ENCODE measurements at places on chromosomes 2 and 18. TPM values are rescaled to one million over a fixed set of nuclear protein-coding genes. Genes with fewer than 3 reads are reported as not detected.

The CHRND gene
- total RNA-seq: not detected

The LYPD1 gene
- total RNA-seq: not detected

The UGT1A6 gene
- not detected for total RNA-seq

The CCL20 gene
- 13.1 TPM for total RNA-seq

The PROM2 gene
- total RNA-seq: 0.45 TPM

The ASAP2 gene
- total RNA-seq: 0.14 TPM

The CFC1 gene
- total RNA-seq: not detected

- peak overlapping the region; percentile 41 for H3K4me3 ChIP-seq
- H3K36me3 ChIP-seq: no peaks in the 10 kb centered on the region
- DNase-seq: no peak
- peaks cover 10% of the 10 kb centered on the region for H3K4me1 ChIP-seq
- peaks cover 40% of the 10 kb centered on the region for H3K27me3 ChIP-seq
- no peak overlapping the region for H3K27ac ChIP-seq
Measured at GRCh38 chr2:240454106-240454901, 18.8 kb downstream of the GPC1 start.

GRCh38 chr2:69291004-69291650 lies 95.9 kb downstream of the GFPT1 start:
- no peaks in the 10 kb centered on the region for H3K36me3 ChIP-seq
- H3K27ac ChIP-seq: no peak overlapping the region
- no peaks in the 10 kb centered on the region for H3K27me3 ChIP-seq
- DNase-seq: no peak
- H3K4me3 ChIP-seq: no peak overlapping the region
- H3K4me1 ChIP-seq: no peaks in the 10 kb centered on the region

DNA sequence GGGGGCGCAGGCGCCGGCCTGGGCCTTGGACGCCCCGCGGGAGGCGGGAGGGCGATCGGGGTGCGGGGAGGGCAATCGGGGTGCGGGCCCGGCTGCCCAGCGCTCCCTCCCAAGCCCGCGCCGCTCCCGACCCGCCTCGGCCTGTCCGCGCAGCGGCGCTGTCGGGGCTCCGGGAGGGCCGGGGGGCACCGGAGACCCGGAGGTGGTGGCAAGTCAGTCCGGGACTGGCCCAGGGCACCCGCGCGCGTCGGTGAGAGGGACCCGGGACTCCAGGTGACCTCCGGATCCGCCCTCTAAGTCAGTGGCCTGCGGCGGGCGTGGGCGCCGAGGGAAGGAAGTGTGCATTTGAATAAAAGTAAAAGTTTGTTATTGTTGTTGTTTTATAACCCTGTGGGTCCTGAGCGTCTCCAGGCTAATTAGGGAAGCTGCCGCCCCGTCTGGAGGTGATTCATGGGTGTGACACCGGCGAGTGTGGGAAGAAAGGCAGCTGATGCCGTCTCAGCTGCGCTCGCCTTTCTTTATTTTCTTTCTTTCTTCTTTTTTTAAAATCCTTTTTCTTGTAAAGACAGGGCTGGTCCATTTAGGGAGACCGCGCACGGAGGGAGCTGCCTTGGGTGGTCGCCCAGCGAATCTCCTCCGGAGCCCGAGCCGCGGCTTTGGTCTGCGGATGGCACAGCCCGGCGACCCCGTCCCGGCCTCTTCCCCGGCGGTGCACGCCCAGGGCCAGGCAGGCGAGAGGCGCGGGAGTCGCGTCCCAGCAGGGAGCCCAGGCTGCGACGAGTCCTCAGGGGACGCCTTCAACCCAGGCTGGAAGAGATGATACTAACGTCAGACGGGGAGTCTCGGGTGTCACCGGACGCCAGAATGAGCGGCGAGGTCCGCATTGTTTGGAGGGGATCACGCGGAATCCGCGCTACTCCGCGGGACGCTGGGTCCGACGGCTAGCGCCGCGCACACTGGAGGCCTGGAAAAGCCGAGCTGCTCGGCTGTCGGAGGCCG lies 627 bp upstream of the CRACDL start:
- H3K27me3 ChIP-seq: peaks cover 41% of the 10 kb centered on the region
- H3K27ac ChIP-seq: no peak overlapping the region
- no peaks in the 10 kb centered on the region for H3K36me3 ChIP-seq
- peak overlapping the region; percentile 69 for H3K4me3 ChIP-seq
- H3K4me1 ChIP-seq: peaks cover 8% of the 10 kb centered on the region

DNA sequence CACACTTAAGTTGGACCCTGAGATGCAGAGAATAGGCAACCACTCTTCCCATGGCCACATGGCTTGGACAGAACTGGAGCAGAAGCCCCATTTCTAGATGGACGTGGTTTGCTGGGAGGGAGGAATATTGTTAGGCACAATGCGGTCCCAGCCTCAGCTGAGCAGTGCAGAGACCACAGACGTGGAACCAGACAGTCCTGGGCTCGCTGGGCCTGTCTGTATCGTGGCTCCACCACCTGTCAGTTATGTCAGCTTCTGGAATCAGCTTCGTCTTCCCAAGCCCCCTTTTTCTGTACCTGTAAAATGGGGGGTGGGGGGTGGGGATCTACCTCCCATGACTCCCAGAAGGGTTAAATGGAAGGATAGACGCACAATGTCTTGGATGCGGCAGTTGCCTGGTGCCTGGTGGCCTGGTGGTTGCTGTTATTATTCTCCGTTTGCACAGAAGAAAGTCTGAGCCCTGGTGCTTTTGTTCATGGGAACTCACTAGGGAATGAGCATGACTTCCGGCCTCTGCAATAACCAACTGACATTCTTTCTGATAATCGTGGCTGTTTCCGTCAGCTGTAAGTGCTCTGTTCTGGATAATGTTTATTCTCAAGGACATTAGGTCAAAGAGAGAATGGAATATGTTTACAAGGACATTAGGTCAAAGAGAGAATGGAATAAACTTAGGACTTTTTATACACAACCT lies 31.4 kb downstream of the COLEC11 start:
- no peaks in the 10 kb centered on the region for H3K4me1 ChIP-seq
- no peak overlapping the region for H3K4me3 ChIP-seq
- no peak overlapping the region for H3K27ac ChIP-seq
- H3K27me3 ChIP-seq: no peaks in the 10 kb centered on the region
- no peak for DNase-seq

- H3K4me3 ChIP-seq: no peak overlapping the region
- H3K36me3 ChIP-seq: no peaks in the 10 kb centered on the region
- peaks cover 12% of the 10 kb centered on the region for H3K27me3 ChIP-seq
- DNase-seq: no peak
- H3K27ac ChIP-seq: no peak overlapping the region
Measured at GRCh38 chr2:198287706-198288105, 483.3 kb downstream of the PLCL1 start.

GRCh38 chr18:36758623-36759022 lies 70.2 kb downstream of the TPGS2 start:
- no peaks in the 10 kb centered on the region for H3K36me3 ChIP-seq
- H3K27me3 ChIP-seq: peaks cover 7% of the 10 kb centered on the region
- no peak overlapping the region for H3K27ac ChIP-seq
- no peak overlapping the region for H3K4me3 ChIP-seq
- DNase-seq: no peak

DNA sequence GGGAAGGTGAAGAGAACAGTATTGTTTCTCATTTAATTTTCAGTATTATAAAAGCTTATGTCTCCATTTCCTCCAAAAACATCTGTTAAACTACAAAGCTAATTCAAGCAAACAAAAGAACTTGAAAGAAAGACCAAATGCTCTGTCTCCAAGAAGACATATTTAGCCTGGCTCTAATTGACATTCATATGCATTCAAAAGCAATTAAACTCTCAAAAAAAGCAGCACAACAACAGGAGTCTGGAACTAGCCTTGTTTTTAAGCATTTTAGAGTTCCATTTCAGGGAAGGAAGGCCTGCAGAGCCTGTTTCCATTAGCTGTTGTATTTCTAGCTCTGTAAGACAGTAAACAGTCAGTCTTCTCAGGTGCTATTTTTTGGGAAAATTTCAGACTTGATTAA lies 447.9 kb downstream of the TDRD15 start:
- no peaks in the 10 kb centered on the region for H3K4me1 ChIP-seq
- DNase-seq: no peak
- no peaks in the 10 kb centered on the region for H3K36me3 ChIP-seq
- no peak overlapping the region for H3K4me3 ChIP-seq

DNA sequence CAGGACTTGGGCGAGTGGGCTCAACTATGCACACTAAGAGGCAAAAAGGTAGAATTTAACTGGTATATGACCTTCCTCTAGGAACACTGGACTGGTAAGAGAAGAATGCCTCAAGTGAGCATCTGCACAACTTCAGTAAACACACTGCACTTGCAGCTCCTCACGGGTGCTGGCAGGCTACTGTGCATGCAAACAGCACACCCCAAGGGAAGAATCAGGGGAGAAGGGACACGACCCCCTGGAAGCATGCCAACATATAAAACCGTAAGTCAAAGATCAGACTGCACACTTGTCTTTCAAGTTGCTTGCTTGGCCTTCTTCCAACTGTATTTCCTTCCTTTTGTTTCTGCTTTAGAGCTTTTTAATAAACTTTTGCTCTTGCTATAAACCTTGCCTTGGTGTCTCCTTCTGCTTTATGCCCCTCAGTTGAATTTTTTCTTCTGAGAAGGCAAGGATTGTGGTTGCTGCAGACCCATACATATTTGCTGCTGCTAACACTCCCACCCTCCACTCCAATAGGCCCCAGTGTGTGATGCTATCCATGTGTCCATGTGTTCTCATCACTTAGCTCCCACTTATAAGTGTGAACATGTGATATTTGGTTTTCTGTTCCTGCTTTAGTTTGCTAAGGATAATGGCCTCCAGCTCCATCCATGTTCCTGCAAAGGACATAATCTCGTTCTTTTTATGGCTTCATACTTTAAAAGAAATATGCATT lies 263.7 kb upstream of the SPOPL start:
- H3K4me3 ChIP-seq: no peak overlapping the region
- H3K4me1 ChIP-seq: no peaks in the 10 kb centered on the region
- DNase-seq: no peak

GRCh38 chr2:165787334-165787733 lies 6.7 kb downstream of the GALNT3 start:
- no peaks in the 10 kb centered on the region for H3K36me3 ChIP-seq
- no peak overlapping the region for H3K27ac ChIP-seq
- no peaks in the 10 kb centered on the region for H3K4me1 ChIP-seq
- H3K27me3 ChIP-seq: peaks cover 7% of the 10 kb centered on the region
- no peak for DNase-seq
- H3K4me3 ChIP-seq: no peak overlapping the region

- H3K4me3 ChIP-seq: no peak overlapping the region
- H3K27me3 ChIP-seq: no peaks in the 10 kb centered on the region
- DNase-seq: no peak
- H3K4me1 ChIP-seq: no peaks in the 10 kb centered on the region
- H3K36me3 ChIP-seq: no peaks in the 10 kb centered on the region
- H3K27ac ChIP-seq: no peak overlapping the region
Measured at GRCh38 chr2:214226061-214226460, 184.8 kb upstream of the VWC2L start.

GRCh38 chr18:43876286-43876685 lies 599.0 kb upstream of the SYT4 start:
- H3K36me3 ChIP-seq: no peaks in the 10 kb centered on the region
- no peaks in the 10 kb centered on the region for H3K27me3 ChIP-seq
- no peaks in the 10 kb centered on the region for H3K4me1 ChIP-seq
- no peak overlapping the region for H3K4me3 ChIP-seq
- no peak for DNase-seq

GRCh38 chr2:72090271-72090720 lies 57.4 kb downstream of the CYP26B1 start:
- no peaks in the 10 kb centered on the region for H3K36me3 ChIP-seq
- H3K4me1 ChIP-seq: no peaks in the 10 kb centered on the region
- no peak for DNase-seq
- H3K27me3 ChIP-seq: peaks cover 6% of the 10 kb centered on the region
- H3K27ac ChIP-seq: no peak overlapping the region

- H3K36me3 ChIP-seq: no peaks in the 10 kb centered on the region
- H3K4me1 ChIP-seq: no peaks in the 10 kb centered on the region
- H3K27me3 ChIP-seq: no peaks in the 10 kb centered on the region
- no peak overlapping the region for H3K27ac ChIP-seq
- DNase-seq: no peak
- no peak overlapping the region for H3K4me3 ChIP-seq
Measured at GRCh38 chr18:39942702-39943101, 2012.3 kb upstream of the PIK3C3 start.

- H3K4me1 ChIP-seq: peaks cover 5% of the 10 kb centered on the region
- no peak overlapping the region for H3K27ac ChIP-seq
- no peaks in the 10 kb centered on the region for H3K27me3 ChIP-seq
- H3K4me3 ChIP-seq: no peak overlapping the region
- peaks cover 3% of the 10 kb centered on the region for H3K36me3 ChIP-seq
- DNase-seq: no peak
Measured at GRCh38 chr2:178917555-178917954, 110.3 kb upstream of the TTN start.

DNA sequence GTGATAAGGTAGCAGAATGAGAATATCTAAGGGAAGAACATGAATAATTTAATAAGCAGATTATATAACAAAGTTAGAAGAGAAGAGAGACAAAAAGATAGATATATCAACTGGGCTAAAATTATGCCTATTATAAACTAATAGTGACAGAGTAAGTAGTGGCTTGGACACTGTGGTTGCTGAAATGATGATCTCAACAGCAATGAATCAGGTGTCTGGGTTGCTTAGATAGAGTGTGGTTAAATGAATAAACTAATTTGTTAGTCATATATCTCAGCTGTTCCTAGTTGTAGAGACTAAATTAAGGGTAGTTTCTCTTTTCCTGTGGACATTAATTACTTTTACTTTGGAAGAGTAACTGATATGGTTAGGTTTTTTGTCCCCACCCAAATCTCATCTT lies 1485.4 kb upstream of the CELF4 start:
- H3K4me3 ChIP-seq: no peak overlapping the region
- DNase-seq: no peak
- peaks cover 2% of the 10 kb centered on the region for H3K27me3 ChIP-seq
- no peaks in the 10 kb centered on the region for H3K4me1 ChIP-seq

DNA sequence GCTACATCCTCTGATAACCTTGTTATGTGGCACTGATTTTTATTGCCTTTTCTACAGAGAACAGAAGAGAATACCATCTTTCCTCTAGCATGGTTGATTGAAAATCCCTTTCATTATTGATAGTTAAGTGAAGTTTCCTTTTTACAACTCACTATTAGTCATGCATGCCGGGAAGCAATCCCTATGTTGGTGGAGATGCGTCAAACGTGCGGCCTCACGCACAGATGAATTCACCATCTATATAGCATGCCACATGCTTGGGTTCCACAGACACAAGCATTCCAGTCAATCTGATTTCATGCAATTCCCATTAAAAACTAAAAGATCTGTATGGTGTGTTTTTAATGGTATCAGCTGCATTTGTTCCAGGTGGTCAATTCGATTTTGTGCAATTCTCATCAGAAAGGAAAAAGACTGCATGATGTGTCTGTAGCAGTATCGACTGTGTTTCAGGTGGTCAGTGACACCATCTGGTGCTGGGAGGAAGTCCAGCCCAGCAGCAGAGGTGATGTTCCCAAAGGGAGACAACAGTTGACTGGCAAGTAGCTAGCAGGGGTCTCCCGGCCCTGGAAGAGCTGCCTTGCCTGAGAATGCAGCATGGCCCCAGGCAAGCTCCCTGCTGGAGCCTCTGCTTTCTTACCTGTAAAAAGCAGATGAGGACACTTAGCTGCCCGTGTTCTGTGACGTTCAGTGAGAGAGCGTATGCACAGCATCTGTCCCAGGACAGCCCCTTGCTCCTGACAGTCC lies 151.3 kb upstream of the NCK2 start:
- H3K4me1 ChIP-seq: peaks cover 7% of the 10 kb centered on the region
- no peak overlapping the region for H3K27ac ChIP-seq
- DNase-seq: no peak
- H3K36me3 ChIP-seq: no peaks in the 10 kb centered on the region

Measured in activated naive CD4-positive, alpha-beta T cell treated with anti-CD3 and anti-CD28 coated beads for 36 hours (primary cell).